ENCODE measurements at places on chromosomes 2 and 18. TPM values are rescaled to one million over a fixed set of nuclear protein-coding genes. Genes with fewer than 3 reads are reported as not detected.

The SCN1A gene
- total RNA-seq = not detected

The C1QL2 gene
- total RNA-seq = not detected

The STAT4 gene
- 15.1 TPM for total RNA-seq

The DSG4 gene
- not detected for total RNA-seq

The TMEM237 gene
- 2.8 TPM for total RNA-seq

The KHK gene
- 2.6 TPM for total RNA-seq

The LRRC30 gene
- total RNA-seq = not detected

The EVX2 gene
- total RNA-seq = not detected

The TXNDC2 gene
- 0.13 TPM for total RNA-seq

The TMEM37 gene
- total RNA-seq = 0.37 TPM

The FEV gene
- total RNA-seq = not detected

The GYPC gene
- total RNA-seq = 50.1 TPM

The REG3A gene
- total RNA-seq = not detected

The RAD51AP2 gene
- not detected for total RNA-seq

The FSHR gene
- not detected for total RNA-seq

The MOGAT1 gene
- total RNA-seq = not detected

The GPR45 gene
- total RNA-seq = not detected

The CD226 gene
- total RNA-seq = 8.3 TPM

The MAPK4 gene
- total RNA-seq = not detected

The INHBB gene
- not detected for total RNA-seq

The ATP8B1 gene
- 0.42 TPM for total RNA-seq
